ENCODE measurements at places on chromosomes 4 and X.

- no peak for DNase-seq
Measured at GRCh38 chr4:100469555-100469954, 48.3 kb downstream of the EMCN start.

- DNase-seq: no peak
Measured at GRCh38 chr4:90960433-90960832, 833.2 kb downstream of the CCSER1 start.

- DNase-seq: no peak
Measured at GRCh38 chrX:129831091-129831885, 12.4 kb downstream of the ZDHHC9 start.

DNA sequence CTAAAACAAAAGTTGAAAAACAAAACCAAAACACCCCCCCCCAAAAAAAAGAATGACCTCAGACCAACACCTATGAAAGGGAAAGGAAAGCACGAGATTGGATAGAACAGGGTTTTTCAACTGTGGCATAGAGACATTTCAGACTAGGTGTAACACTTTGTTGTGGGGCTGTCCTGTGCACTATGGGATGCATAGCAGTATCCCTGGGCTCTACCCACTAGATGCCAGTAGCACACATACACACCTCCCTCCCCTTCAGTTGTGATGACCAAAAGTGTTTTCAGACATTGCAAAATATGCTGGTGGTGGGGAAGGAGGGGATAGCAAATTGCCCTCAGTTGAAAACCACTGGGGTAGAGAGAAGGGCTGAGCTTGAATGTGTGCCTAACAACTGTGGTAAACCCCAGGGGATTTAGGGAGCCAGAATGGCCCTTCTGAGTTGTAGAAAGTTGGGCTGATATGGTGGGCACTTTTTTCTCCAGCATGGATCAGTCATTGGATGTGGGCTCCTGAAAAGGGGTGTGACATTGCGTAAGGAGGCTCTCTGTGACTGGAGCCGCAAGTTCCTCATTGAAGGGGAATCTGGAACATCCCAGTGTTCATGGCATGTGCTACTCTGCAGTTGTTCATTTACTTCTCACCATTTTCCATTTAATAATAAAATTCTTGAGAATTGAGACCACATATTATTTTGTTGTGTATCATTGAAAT lies 8.8 kb upstream of the GEMIN8 start:
- DNase-seq: no peak

- DNase-seq: no peak
Measured at GRCh38 chr4:111713276-111713675, 432.0 kb upstream of the FAM241A start.

DNA sequence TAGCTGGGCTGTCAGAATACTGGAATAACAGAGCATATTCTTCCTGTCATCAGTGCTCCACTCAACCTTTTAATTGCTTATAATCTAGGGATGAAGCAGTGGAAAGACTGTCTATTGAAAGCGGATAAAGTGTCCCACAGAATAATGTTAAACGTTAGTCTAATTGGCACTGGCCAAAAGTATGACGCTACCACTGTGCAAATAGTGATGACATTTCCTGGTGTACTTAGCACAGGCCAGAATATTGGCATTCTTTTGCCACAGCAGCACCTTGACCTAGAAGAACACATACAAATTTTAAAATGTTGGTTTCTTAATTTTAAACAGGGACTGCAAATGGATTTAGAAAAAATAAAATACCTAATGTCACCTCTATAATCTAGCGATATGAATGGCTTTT lies 635.2 kb upstream of the SPANXN1 start:
- no peak for DNase-seq

DNA sequence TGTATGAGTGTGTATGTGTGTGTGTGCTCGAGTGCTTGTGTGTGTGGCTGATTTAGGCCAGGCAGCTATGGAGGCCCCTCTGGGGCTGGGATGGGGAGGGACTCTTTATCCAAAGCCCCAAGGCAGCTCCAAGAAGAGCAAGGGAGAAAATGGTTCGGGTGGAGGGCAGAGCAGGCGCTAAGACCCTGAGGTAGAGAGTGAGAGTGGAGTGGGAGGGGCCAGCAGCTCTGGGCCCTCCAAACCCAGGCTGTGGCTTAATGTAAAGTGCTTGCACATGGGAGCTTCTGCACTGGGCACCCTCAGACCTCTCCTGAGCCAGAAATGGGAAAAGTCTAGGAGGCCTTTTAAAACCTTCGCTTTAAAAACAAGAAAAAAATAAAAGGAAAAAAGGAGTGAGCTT lies 233.5 kb upstream of the PSAPL1 start:
- no peak for DNase-seq

GRCh38 chr4:110119880-110120279 lies 78.5 kb downstream of the ELOVL6 start:
- DNase-seq: no peak

GRCh38 chrX:16788477-16788876 lies 2.2 kb downstream of the TXLNG start:
- DNase-seq: no peak

DNA sequence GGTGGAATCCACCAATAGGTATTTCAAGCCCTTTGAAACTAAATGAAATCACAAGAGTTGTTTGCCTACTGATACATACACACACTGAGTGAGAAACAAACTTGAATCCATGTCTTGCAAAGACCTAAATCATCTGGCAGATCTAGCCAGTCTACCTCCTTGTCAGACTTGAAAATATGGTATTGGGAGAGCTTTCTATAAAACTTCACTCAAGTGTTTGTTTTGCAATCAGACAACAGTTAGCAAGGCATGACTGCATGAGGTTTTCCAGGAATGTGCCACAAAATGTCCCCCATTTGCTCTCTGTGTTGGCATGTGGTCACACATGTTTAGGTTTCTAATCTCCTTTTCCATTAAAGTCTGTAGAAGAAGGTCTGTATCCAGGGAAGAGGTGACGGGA lies 52.4 kb downstream of the MAP3K15 start:
- no peak for DNase-seq

DNA sequence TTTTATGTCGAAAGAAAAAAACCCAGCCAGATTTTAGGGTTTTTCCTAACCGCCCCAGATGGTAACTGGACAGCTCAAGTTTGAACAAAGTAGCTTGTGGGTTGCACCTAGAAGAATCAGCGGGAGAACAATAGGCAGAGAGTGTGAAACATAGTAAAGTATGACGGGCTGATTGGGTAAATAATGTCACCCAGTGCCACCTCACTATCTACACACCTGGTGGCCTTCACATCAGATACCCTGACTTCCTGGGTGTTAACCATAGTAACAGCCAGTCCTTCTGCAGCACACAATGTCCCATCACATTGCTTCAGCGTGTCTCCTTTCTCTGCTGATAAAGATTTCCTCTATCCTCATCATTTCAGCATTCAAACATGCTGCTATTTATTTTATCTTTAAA lies 159.1 kb upstream of the HS3ST1 start:
- DNase-seq: no peak

GRCh38 chr4:28117084-28117682 lies 1256.5 kb downstream of the STIM2 start:
- DNase-seq: no peak

- no peak for DNase-seq
Measured at GRCh38 chr4:14404730-14405129, 597.6 kb upstream of the CPEB2 start.

DNA sequence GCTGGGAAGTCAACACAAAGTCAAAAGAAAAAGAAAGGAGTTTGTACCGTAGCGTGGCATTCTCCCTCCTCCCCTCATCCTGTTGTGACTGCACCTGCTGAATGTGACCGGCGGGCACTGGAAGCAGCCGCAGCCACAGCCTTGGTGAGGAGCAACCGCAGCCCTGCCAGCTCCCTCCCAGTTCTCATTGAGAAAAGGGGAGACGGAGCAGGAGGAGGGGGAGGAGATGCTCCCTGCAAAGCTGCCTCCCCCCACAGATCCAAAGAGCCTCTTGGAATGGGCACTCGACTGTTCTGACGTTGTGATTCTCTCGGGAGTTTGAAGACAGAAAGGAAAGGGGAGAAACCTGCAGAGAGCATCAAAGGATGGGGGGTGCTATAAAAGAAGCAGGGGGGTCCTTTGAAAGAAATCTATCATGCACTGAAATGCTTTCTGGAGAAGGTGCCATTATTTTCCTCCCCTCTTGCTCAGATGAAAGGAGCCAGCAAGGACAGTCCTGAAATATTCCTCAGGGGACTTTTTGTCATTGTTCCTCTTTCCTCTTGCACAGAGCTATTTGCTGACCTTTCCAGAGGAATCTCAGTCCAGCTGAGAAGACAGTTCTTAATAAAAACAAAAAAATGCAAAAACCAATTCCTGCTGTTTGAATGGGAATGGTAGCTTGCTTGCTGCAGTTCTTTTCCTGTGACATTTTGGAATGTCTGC lies 429.7 kb downstream of the MAPK10 start:
- no peak for DNase-seq

GRCh38 chrX:131677655-131678628 lies 134.1 kb downstream of the OR13H1 start:
- DNase-seq: no peak

DNA sequence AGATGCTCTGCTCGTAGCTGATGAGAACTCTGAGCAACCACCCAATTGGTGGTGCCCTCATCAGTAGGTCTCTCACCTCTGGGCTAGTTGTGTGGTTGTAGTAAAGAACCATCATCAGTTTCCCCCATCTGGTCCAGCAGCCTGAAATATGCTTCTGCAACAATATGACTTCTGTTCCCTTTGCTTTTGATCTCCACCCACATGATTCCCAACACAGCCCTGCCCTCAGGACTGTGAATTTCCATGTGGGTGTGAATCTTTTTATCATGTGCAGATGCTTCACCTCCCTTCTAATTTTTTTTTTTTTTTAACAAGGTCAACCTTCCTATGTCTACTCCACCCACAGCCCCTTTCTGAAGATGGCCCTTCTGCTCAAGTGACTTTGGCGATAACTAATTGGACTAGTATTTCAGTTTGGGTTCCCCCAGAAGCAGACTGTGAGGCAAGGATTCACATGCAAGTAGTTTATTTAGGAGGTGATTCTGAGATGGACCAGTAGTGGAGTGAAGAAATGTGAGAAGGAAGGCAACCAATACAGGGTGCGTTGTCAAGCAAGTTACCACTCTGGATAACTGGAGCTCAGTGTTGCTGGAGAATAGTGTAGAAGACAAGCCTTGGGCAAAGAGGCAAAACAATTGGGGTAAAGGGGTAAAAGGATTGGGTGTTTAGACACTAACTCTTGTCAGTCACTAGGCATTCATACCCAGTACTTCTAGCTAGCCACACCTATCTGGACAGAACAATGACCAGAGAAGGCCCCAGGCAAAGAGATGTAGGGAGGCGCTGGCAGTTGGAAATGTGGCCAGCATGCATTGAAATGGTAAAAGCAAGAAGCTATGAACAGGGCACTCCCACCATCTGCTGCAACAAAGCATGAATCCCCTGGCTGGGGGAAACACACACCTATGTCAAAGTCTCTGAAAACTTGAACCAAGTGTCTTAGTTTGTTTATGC lies 466.2 kb downstream of the BCOR start:
- DNase-seq: no peak

GRCh38 chrX:129953881-129954280 lies 28.6 kb upstream of the BCORL1 start:
- DNase-seq: no peak

DNA sequence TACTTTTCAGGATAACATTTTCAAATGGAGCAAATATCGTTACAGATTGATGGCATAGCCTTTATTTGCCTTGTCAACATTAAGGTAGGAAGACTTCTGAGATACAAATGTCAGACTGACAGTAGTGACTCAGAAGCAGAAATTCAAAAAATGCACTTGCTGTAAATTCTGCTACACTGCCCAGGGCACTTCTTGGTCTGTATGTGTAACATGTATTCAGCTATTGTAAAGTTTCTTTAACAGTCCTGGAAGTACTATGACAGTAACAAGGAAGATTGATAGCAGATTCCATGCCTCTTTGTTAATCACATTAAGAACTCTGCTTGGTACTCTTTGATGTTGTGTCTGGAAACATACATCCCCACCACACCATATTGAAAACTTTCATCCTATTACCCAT lies 69.6 kb upstream of the PCDH18 start:
- no peak for DNase-seq

GRCh38 chr4:150771382-150771781 lies 189.4 kb downstream of the MAB21L2 start:
- no peak for DNase-seq

- DNase-seq: no peak
Measured at GRCh38 chr4:896216-896615, 35.9 kb downstream of the GAK start.

DNA sequence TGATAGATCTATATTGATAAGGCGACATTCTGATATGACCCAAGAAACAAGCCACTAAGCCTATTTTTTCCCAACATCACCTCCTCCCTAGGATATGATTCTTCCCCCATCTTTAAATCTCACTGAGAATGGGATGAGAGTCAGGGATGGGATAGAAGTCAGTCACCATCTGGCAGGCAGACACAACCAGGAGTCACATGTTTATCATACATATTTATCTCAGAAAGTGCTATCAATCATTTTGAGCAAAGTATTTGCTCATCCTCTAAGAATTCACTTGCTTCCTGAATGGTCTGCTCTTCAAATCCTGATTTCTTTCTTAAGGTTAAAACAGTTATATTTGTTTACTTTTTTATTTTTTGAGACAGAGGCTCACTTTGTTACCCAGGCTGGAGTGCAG lies 20.3 kb downstream of the DNAAF6 start:
- DNase-seq: no peak

DNA sequence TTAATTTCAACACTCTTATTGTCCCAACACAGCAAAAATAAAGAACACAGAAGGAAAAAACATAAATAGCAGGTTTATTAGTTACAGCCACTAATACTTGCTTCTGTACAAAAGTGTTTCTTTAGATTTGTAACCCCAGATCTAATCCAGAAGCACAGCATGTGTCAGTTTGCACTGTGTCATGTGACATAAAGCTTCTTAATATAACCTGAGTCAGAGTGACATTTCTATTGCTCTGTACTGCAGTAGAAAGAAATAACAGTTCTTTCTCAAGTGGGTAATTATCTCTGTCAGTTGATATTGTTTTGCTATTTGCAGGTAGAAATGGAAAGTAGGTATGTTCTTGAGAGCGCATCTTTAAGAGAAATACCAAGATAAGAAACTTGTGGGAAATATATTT lies 422.5 kb downstream of the ZIC3 start:
- DNase-seq: no peak

DNA sequence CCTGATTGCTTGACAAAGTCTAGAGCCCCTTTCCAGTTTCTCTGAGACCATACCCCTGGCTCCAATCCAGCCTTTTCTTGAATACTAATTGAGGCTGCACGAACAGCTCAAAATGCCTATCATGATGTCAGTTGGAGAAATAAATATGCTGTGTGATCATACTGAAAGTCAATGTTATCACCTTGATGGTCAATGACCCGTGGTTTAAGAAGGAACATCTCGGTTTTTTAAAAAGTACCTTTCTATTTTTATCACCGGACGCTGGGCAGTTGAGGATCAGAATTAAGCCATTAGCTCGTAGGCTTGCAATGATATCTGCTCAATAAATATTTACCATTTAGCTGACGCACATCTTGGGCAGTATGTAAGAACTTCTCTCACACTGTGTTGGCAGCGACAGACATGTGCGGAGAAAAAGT lies 852 bp upstream of the WDR44 start:
- DNase-seq: no peak

GRCh38 chrX:123731987-123732669 lies 724 bp downstream of the THOC2 start:
- DNase-seq: peak; percentile 62

Data from left forelimb (tissue), 1 donor.